Heart left ventricle (tissue), 16 donors: ENCODE measurements at places on chromosomes 4 and X.
A peak's percentile ranks its signal among the peaks of the same experiment; 100 is the strongest.

GRCh38 chrX:96372313-96373046, 312.2 kb upstream of the DIAPH2 start:
- DNase-seq = no peak

DNA sequence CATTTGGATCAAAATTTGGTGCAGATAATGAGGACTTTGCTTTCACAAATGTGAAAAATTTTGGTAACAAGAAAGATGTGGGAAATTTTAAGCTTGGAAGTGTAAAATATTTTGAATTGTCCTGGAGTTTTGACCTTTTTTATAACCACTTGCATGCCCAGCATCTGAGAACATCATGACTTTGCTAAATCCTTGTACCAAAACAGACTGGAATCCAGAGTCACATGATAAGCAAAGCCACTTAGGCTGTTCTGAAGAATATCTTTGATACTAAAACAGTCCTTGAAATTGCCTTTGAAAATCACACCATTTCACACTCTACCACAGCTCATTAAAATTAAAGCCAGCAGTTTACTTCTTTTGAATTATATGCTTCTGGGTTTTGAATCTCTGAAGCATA, 2.5 kb upstream of the PPM1K start:
- DNase-seq = no peak

GRCh38 chr4:128600996-128601871, 208.3 kb upstream of the JADE1 start:
- peak; percentile 59 for DNase-seq

- no peak for DNase-seq
Measured at GRCh38 chrX:36436361-36436760, 516.8 kb downstream of the CFAP47 start.

- DNase-seq = no peak
Measured at GRCh38 chr4:16011173-16011572, 48.2 kb upstream of the FGFBP2 start.

DNA sequence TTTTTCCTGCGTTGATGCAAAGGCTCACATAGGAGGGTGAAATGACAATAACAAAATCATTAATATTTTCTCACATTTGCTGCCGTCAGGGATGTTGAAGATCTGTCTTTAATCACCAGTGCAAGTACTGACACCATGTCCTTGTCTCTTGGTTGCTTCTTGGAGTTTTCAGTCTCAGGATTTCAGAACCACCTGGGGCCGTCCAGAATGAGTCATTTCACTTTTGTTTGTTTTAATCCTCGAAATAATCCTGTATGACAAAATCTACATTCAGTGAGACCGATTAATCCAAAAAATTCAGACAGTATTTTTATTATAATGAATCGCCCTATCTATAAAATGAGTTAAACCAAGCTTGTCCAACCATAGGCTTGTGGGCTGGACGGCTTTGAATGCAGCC, 47.2 kb downstream of the NEIL3 start:
- no peak for DNase-seq

GRCh38 chrX:17613979-17614588, 123.2 kb upstream of the SCML1 start:
- no peak for DNase-seq

- DNase-seq = no peak
Measured at GRCh38 chrX:120731386-120731785, 101.5 kb upstream of the C1GALT1C1 start.

- DNase-seq = peak; percentile 21
Measured at GRCh38 chrX:47831788-47832187, 4.9 kb upstream of the ZNF81 start.

GRCh38 chr4:158788516-158788915, 19.7 kb downstream of the FNIP2 start:
- DNase-seq = no peak
